ENCODE measurements at places on chromosomes 7 and 10.

GRCh38 chr7:16839646-16840045, 34.8 kb upstream of the AGR2 start:
- no peak for DNase-seq

- DNase-seq: no peak
These were observed 77.5 kb upstream of the FAM171A1 start for GRCh38 chr10:15448598-15448997.

GRCh38 chr10:18209241-18209640, 69.0 kb downstream of the CACNB2 start:
- no peak for DNase-seq

DNA sequence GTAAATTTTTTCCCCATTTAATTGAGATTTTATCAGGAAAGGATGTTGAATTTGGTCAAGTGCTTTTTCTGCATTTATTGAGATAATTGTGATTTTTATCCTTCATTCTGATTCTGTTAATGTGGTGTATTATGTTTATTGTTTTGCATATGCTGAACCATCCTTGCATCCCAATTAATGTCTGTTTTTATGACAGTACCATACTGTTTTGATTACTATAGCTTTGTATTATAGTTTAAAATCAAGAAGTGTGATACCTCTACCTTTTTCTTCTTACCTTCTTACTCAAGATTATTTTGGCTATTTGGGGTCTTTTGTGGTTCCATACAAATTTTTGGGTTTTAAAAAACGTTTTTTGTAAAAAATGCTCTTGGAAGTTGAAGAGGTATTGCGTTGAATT, 357.2 kb downstream of the REEP3 start:
- no peak for DNase-seq

DNA sequence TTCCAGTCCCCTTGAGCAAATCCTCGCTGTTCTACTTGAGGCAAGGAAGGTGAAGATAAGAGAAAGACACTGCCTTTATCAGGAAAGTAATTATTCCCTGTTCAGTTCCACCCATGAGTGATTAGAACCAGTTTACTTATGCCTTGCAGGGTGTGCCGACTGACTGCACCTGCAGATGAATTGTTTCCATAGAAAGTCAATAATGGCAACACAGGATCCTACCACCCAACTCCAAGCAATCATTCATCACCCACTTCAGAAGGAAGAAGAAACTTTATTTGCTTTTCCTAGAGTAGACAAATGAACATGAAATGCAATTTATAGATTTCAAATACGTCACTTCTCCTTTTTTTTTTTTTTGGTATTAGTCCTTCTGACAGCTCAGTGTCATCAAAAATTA, 383.9 kb downstream of the SORCS1 start:
- no peak for DNase-seq

GRCh38 chr7:3201937-3202710, 98.9 kb upstream of the SDK1 start:
- DNase-seq: no peak

DNA sequence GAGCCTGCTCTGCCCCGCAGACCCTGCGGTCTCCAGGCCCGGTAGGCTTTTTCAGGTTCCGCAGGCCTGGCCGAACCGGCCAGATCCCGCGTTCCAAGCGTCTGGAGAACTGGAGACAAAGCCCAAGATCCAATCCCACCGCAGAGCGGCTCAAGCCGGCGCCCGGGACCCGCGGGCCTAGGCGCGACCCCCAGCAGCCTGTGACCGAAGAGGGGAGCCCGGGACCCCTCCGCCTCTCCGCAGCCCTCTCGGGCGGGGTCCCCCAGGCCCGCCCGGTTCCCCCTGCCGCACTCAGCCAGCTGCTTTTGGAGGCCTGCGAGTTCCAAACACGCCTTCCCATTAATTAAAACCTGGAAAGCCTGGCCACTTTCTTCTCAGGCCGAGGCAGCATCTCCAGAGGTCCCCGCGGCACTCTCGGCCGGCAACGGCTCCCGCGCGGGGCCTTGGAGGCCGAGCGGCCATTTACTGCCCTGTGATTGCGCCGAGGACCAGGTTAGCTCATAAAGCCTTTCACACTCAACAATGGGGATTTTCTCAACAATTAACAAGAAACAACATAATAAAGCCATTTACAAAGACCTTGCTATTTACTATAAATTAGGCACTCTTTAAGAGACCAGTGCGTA, 16.7 kb downstream of the SKIDA1 start:
- no peak for DNase-seq

- DNase-seq: no peak
These were observed 183.2 kb upstream of the PTPRZ1 start for GRCh38 chr7:121689749-121690148.

- no peak for DNase-seq
These were observed 45.9 kb downstream of the SGMS1 start for GRCh38 chr10:50577681-50578350.

GRCh38 chr7:1598961-1599639, 29.3 kb upstream of the PSMG3 start:
- no peak for DNase-seq

- DNase-seq: no peak
These were observed 3.6 kb downstream of the ZNF438 start for GRCh38 chr10:31028081-31028480.

- no peak for DNase-seq
These were observed 52.3 kb downstream of the DYNC1I1 start for GRCh38 chr7:95824616-95825015.

GRCh38 chr7:129803546-129804081, 149.1 kb downstream of the UBE2H start:
- DNase-seq: no peak

- DNase-seq: no peak
These were observed 15.1 kb downstream of the NCAPG2 start for GRCh38 chr7:158689488-158689887.

- DNase-seq: no peak
These were observed 75.4 kb upstream of the ZMIZ1 start for GRCh38 chr10:78993261-78993945.

DNA sequence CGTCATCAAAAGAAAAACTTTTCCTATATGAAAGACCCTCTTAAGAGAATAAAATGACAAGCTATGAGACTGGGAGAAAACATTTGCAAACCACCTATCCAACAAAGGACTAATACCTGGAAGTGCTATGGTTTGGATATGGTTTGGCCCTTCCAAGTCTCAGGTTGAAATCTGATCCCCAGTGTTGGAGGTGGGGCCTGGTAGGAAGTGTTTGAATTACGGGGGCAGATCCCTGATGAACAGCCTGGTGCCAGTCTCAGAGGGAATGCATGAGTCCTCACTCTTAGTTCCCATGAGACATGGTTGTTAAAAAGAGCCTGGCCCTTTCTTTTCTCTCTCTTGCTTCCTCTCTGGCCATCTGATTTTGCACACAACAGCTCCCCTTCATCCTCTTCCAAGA, 6.3 kb downstream of the ALDH18A1 start:
- DNase-seq: no peak

- no peak for DNase-seq
These were observed 707.3 kb upstream of the IGFBP3 start for GRCh38 chr7:46628389-46628788.

GRCh38 chr10:7571981-7572380, 94.8 kb downstream of the ITIH5 start:
- DNase-seq: no peak

DNA sequence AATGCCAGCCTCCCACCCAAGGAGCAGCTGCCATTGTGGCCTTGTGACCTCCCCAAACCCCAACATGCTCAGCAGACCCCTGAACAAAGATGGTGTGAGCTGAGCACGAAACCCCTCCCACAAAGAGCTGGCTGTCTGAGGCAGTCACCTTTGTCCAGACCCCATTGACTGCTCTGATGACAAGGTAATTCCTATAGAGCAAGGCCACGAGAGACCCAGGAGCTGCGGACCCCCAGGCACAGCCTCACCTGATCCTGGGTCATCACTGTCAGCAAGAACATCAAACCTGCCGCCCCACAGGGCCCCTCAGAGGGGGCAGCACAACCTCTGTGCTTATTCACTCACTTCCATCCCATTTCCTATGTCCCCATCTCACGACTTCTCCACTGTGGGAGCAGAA, 102.6 kb downstream of the CPXM2 start:
- DNase-seq: no peak

DNA sequence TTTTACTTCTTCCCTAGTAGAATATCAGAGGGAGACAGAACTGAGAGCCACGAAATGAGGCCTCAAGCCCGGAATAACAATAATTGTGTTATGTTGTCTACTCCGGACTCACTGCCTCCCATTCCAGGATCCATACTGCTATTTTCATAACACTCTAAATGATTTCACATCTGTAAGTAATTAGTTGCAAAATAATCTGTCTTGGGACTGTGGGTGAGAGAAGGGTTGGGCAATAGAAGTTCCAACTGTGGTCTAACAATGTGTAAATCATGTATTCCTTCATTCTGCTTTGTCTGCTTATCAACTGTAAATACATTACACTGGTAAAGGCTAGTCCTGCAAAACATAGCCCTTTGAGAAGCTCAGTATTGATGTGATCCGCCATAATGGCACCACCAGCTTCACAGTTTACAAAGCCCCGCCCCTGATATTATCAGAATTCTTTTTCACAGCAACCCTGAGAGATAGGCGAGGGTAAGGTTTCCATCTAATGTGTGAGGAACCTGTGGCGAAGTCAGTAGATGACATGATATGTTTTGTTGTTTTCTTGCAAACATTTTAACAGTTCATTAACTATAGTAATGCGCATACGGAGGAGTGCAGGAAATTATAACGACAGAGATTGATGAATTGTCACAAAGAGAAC, 265.7 kb upstream of the BMPER start:
- DNase-seq: no peak
